ENCODE measurements at places on chromosomes 4 and X.

- H3K4me3 ChIP-seq, result no peak overlapping the region
- H3K36me3 ChIP-seq, result no peaks in the 10 kb centered on the region
- H3K4me1 ChIP-seq, result no peaks in the 10 kb centered on the region
Measured at GRCh38 chrX:54386314-54386713, 28.5 kb upstream of the WNK3 start.

- no peaks in the 10 kb centered on the region for H3K36me3 ChIP-seq
- H3K4me3 ChIP-seq, result no peak overlapping the region
- H3K27me3 ChIP-seq, result no peaks in the 10 kb centered on the region
- H3K27ac ChIP-seq, result no peak overlapping the region
- H3K4me1 ChIP-seq, result no peaks in the 10 kb centered on the region
- no peak for DNase-seq
Measured at GRCh38 chr4:18242919-18243693, 221.6 kb upstream of the LCORL start.

DNA sequence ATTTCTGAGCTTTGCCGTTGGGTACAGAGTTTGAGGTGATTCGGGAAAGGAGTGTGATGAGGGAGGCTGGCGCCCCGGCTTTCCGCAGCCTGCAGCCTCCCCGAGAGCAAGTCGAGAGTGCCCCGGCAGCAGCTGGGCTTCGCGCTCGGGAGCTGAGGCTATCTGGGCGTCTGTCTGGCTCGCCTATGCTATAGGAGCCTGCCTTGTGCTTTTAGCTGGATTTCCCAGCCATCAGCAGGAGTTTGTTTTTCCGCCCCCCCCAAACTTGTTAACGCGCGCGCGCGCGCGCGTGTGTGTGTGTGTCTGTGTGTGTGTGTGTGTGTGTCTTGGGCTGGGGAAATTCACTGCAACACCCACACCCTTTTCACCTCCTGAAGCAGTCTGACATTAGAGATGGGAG lies 765 bp upstream of the DGKK start:
- H3K4me1 ChIP-seq, result no peaks in the 10 kb centered on the region
- H3K4me3 ChIP-seq, result no peak overlapping the region
- no peak for DNase-seq
- H3K27ac ChIP-seq, result no peak overlapping the region

- no peaks in the 10 kb centered on the region for H3K4me1 ChIP-seq
- H3K36me3 ChIP-seq, result no peaks in the 10 kb centered on the region
- H3K27me3 ChIP-seq, result no peaks in the 10 kb centered on the region
- no peak overlapping the region for H3K27ac ChIP-seq
- no peak overlapping the region for H3K4me3 ChIP-seq
- no peak for DNase-seq
Measured at GRCh38 chr4:11312389-11312788, 116.3 kb downstream of the HS3ST1 start.

GRCh38 chr4:101020956-101021355 lies 326.4 kb downstream of the PPP3CA start:
- no peak overlapping the region for H3K4me3 ChIP-seq
- no peak overlapping the region for H3K27ac ChIP-seq
- no peaks in the 10 kb centered on the region for H3K27me3 ChIP-seq
- no peaks in the 10 kb centered on the region for H3K36me3 ChIP-seq

DNA sequence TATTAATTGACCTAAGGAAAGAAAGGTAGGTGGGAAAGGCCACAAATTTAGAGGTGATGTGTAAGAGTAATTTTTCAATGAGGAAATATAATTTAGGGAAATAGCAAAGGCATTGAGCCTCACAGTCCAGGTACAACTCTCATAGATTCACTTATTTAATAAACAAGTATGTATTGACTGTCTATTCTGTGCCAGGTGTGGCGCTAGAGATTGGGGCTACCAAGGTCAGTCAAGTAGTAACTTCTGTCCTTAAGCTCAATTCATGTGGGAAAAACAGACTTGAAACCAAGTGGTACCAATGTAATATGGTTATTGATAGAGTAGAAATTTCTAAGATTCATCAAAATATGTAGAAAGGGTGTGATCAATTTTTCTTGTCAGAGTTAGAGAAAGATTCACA lies 257.5 kb downstream of the C4orf33 start:
- no peak overlapping the region for H3K27ac ChIP-seq
- no peaks in the 10 kb centered on the region for H3K27me3 ChIP-seq
- no peaks in the 10 kb centered on the region for H3K4me1 ChIP-seq
- H3K4me3 ChIP-seq, result no peak overlapping the region
- H3K36me3 ChIP-seq, result no peaks in the 10 kb centered on the region

DNA sequence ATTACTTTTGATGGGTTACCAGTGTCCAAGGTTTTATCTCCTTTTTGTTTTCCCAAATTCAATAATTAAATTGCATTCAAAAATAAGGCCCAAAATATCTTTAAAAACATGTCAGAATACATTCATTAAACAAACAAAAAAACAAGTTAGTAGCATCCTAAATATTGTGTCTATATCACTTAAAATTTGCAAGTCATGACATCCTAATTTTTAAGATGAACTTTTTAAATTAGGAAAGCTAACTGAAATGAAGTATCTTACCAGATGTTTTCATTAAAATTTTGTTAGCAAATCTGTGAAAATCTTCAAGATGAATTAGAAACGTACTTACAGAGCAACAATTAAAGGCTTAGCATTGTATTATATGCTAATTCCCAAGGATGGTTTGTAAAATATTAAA lies 962 bp upstream of the CFAP299 start:
- no peaks in the 10 kb centered on the region for H3K27me3 ChIP-seq
- H3K27ac ChIP-seq, result no peak overlapping the region
- no peak overlapping the region for H3K4me3 ChIP-seq
- no peaks in the 10 kb centered on the region for H3K36me3 ChIP-seq
- H3K4me1 ChIP-seq, result peaks cover 8% of the 10 kb centered on the region
- DNase-seq, result no peak

GRCh38 chr4:16160457-16160856 lies 65.8 kb downstream of the TAPT1 start:
- H3K4me1 ChIP-seq, result peaks cover 22% of the 10 kb centered on the region
- no peaks in the 10 kb centered on the region for H3K27me3 ChIP-seq
- H3K27ac ChIP-seq, result no peak overlapping the region
- DNase-seq, result no peak
- peaks cover 31% of the 10 kb centered on the region for H3K36me3 ChIP-seq

GRCh38 chr4:88185906-88186305 lies 27.5 kb upstream of the ABCG2 start:
- no peaks in the 10 kb centered on the region for H3K36me3 ChIP-seq
- H3K27ac ChIP-seq, result no peak overlapping the region
- H3K27me3 ChIP-seq, result no peaks in the 10 kb centered on the region
- H3K4me1 ChIP-seq, result no peaks in the 10 kb centered on the region
- H3K4me3 ChIP-seq, result no peak overlapping the region
- no peak for DNase-seq

DNA sequence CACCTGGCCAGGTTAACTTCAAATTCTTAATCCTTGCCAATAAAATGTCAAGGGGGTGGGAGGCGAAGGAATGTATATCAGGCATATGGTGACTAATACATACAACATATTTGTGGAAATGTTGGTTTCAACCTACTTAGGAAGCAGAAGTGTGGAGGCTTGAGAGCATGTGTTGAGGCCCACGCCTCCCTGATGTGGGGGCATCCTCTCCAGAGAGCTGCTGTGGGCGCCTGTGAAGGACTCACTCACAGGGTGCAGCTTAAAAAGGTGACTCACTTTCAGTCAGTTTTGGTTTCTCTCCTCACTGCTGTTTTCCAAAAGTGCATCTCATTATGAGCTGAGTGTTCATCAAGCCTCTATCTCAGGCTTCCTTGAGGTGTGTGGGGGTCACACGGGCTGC lies 27.5 kb downstream of the LNX1 start:
- H3K4me1 ChIP-seq, result no peaks in the 10 kb centered on the region
- no peaks in the 10 kb centered on the region for H3K27me3 ChIP-seq
- H3K36me3 ChIP-seq, result no peaks in the 10 kb centered on the region
- H3K4me3 ChIP-seq, result no peak overlapping the region
- DNase-seq, result no peak
- H3K27ac ChIP-seq, result no peak overlapping the region

- H3K27me3 ChIP-seq, result no peaks in the 10 kb centered on the region
- H3K36me3 ChIP-seq, result no peaks in the 10 kb centered on the region
- H3K4me3 ChIP-seq, result no peak overlapping the region
- H3K4me1 ChIP-seq, result no peaks in the 10 kb centered on the region
Measured at GRCh38 chrX:129347291-129347690, 176.0 kb downstream of the SMARCA1 start.

DNA sequence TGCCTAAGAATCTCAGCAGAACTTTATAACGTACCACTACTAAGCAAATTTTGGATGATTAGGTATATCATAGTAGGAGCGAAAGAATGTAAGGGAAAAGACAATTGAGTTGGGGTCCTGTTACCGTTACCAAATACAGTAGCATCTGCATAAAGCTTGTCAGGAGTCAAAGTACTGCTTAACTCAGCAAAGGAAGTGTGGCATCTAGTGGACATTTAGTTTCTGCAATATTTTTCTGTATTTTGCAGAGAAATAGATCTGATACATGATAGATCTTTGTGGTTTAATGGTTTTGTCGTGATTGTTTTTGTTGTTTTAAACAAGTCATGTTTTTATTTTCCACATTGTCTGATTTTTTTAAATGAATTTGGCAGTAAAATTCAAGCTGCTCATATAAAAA lies 81.0 kb upstream of the SMARCAD1 start:
- H3K27me3 ChIP-seq, result no peaks in the 10 kb centered on the region
- no peaks in the 10 kb centered on the region for H3K36me3 ChIP-seq
- H3K4me3 ChIP-seq, result no peak overlapping the region

GRCh38 chrX:136477026-136477425 lies 10.7 kb upstream of the BRS3 start:
- no peak for DNase-seq
- H3K4me1 ChIP-seq, result no peaks in the 10 kb centered on the region
- no peak overlapping the region for H3K27ac ChIP-seq
- no peaks in the 10 kb centered on the region for H3K36me3 ChIP-seq

DNA sequence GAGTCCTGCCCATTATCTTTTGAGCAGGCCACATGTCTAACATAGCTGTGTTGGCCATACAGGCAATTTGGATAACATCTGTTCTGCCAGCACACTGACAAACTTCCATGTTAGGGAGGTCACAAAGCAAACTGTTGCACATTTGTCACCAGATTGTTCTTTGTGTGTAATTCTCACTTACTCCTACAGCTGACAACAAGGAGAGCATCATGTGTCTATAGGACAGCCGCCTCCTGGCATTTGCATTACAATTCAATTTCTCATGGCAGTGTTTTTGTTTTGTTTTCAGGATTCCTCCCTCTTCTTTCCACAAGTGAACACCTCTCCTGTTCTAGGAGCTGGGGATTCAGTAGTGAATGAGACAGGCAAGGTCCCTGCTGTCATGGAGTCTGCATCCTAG lies 94.3 kb upstream of the LEF1 start:
- H3K36me3 ChIP-seq, result no peaks in the 10 kb centered on the region
- no peaks in the 10 kb centered on the region for H3K27me3 ChIP-seq
- H3K4me3 ChIP-seq, result no peak overlapping the region
- no peak for DNase-seq
- no peak overlapping the region for H3K27ac ChIP-seq

- H3K4me3 ChIP-seq, result no peak overlapping the region
- no peaks in the 10 kb centered on the region for H3K4me1 ChIP-seq
- no peaks in the 10 kb centered on the region for H3K36me3 ChIP-seq
- no peak for DNase-seq
Measured at GRCh38 chrX:66014556-66014955, 25.3 kb downstream of the VSIG4 start.

- H3K36me3 ChIP-seq, result no peaks in the 10 kb centered on the region
- no peak overlapping the region for H3K27ac ChIP-seq
- H3K4me3 ChIP-seq, result no peak overlapping the region
- H3K27me3 ChIP-seq, result no peaks in the 10 kb centered on the region
- DNase-seq, result no peak
- H3K4me1 ChIP-seq, result peaks cover 19% of the 10 kb centered on the region
Measured at GRCh38 chrX:110089656-110090403, 86.9 kb downstream of the TMEM164 start.

- peaks cover 7% of the 10 kb centered on the region for H3K36me3 ChIP-seq
- H3K27me3 ChIP-seq, result no peaks in the 10 kb centered on the region
- no peak for DNase-seq
Measured at GRCh38 chr4:53465281-53465680, 87.8 kb downstream of the FIP1L1 start.

DNA sequence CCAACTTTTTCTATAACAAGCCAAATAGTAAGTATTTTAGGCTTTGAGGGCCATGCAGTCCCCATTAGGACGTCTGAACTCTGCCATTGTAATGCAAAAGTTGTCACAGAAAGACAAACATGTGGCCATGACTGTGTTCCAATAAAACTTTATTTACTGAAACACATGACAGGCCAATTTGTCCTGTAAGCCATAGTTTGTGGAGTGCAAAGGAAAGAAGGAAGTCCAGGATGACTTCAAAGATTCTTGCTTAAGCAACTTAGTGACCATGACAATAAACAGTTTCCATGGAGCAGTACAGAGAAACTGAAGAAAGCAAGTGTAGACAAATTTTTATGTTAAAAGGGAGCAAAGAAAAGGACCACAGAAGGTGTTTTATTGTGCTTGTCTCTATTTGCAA lies 35.0 kb upstream of the MYOZ2 start:
- H3K4me3 ChIP-seq, result no peak overlapping the region
- peaks cover 50% of the 10 kb centered on the region for H3K4me1 ChIP-seq
- H3K36me3 ChIP-seq, result no peaks in the 10 kb centered on the region
- DNase-seq, result no peak

DNA sequence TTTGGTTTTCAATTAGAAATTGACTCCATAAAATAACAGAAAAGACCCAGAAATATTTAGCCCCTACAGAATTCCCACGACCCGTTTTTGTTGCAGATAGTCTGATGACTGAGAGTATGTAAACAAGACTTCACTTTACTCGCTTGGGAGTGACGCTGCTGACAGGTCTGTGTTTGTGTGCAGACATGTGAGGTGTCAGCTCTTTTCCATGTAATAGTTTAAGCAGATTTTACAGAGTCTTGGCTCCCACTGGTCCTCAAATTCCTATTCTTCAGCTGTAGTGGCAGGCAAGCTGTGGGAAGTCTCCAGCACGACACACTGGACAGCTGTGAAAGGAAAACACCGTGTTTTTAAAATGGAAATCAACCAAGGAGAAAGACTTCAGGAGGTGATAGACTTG lies 455.7 kb downstream of the GABRG1 start:
- no peaks in the 10 kb centered on the region for H3K27me3 ChIP-seq
- no peaks in the 10 kb centered on the region for H3K36me3 ChIP-seq
- peaks cover 7% of the 10 kb centered on the region for H3K4me1 ChIP-seq
- H3K27ac ChIP-seq, result no peak overlapping the region
- DNase-seq, result no peak
- no peak overlapping the region for H3K4me3 ChIP-seq
